T follicular helper cell (primary cell): ENCODE measurements at places on chromosomes 7 and 10.

GRCh38 chr7:46368871-46369270 is 447.8 kb upstream of the IGFBP3 start:
- DNase-seq: no peak

GRCh38 chr7:111006691-111007090 is 84.2 kb upstream of the LRRN3 start:
- DNase-seq: no peak

DNA sequence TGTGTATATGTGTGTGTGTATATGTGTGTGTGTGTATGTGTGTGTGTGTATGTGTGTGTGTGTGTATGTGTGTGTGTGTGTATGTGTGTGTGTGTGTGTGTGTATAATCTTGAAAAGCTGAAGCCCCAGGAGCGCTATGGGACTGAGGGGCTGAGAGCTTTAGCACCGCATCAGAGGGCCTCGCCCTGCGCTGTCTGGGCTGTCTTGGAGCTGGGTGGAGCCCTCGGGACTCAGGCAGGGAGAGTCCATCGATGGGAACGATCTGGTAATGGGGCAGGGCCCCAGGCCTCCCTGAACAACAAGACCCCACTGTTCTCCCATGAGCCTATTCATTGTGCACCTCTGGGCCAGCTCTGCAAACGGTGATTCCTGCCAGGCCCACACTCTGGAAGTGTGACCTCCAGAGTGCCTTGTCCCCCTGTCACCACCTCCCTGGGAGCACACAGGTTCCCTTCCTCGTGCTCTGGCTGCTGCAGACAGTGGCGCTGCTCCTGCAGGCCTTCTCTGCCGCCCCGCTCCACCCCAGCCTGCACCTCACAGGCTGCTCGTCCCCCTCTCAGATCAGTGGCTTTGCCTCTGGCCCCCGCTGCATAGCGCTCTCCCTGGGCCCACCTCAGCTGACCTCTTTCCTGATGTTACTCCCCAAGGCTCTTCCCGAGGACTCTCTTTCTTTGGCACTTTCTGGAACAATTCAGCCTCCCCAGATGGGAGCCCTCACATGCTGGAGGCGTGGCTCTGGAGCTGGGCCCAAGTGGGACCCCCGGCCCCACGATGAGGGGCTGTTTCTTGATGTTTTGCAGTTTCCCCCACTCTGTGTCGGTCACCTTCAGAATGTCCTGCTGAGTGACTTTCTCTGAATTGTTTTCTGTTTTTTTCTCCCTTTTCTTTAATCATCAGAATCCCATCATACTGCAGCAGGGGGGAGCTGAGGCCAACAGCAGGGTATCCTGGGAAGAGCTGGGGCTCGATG is 542.2 kb upstream of the FOXK1 start:
- no peak for DNase-seq

DNA sequence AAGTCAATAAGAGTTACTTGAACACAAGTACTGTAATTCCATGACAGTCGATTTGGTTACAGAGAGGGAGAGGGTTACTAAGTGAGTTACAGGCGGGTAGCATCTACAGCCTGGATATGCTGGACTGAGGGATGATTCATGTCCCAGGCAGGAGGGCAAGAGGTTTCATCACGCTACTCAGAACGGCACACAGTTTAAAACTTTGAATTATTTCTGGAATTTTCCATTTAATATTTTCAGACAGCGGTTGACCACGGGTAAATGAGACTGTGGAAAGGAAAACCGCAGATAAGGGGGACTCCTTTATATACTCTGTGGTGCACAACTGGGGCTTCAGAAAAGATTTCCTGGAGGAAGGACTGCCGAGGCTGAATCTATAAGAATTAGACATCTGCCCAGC is 25.7 kb upstream of the LRRC4 start:
- DNase-seq: no peak

- DNase-seq: no peak
Observed at GRCh38 chr7:37643876-37644275, 39.7 kb upstream of the GPR141 start.

- no peak for DNase-seq
Observed at GRCh38 chr7:2210551-2211258, 22.0 kb downstream of the MAD1L1 start.

DNA sequence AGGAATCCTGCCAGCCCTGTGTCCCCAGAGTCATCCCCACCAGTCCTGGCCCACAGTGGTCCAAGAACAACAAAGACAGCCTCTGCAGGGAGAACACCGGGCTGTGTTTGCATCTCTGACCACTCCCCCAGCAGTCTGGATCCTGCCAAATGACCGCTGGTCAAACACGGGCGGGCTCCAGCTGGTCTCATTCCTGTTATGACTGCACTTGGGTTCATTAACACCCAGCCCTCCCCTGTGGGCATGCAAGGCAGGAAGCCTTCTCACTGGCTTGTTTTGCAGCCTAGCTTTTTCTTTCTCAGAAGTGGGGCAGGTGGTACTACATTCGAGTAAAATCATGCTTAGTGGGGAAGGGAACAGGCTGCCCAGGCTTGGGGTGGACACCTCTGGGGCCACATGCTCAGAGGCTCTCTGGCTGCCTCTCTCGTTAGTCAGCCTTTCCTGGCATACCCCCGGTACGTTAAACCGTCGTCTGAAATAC is 190.0 kb downstream of the PLXNA4 start:
- DNase-seq: no peak

DNA sequence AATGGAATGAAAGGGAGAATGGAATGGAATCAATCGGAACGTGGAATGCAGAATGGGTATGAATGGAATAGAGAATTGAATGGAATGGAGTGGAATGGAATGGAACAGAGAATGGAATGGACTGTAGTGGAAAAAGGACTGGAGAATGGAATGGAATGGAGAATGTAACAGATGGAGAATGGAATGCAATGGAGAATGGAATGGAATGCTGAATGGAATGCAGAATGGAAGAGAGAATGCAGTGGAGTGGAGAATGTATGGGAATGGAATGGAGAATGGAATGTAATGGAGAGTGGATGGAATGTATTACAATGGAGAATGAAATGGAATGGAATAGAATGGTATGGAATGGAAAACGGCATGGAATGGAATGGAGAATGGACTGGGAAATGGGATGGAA is 96.9 kb downstream of the NSUN6 start:
- DNase-seq: no peak

DNA sequence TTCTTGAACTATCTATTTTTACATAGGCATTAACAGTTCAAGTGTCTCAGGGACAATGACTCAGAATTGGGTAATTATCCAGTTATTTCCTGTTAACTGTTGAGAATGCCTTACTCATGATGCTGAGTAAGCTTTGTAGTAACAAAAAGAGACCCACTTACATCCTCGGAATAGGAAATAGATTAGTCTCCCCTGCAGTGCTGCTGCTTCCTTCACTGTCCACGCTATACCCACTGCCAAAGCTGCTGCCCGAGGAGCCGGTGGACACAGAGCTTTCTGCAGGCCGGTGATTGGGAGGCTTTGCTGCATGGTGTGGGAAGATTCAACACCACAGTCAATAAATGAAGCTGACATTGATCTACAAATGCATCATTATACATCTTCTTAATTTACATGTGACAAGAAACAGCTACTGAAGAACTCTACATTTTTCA is 357.1 kb downstream of the PCLO start:
- no peak for DNase-seq

GRCh38 chr10:118330295-118331076 is 11.6 kb downstream of the FAM204A start:
- no peak for DNase-seq
